ENCODE measurements at places on chromosomes 6 and 20.

DNA sequence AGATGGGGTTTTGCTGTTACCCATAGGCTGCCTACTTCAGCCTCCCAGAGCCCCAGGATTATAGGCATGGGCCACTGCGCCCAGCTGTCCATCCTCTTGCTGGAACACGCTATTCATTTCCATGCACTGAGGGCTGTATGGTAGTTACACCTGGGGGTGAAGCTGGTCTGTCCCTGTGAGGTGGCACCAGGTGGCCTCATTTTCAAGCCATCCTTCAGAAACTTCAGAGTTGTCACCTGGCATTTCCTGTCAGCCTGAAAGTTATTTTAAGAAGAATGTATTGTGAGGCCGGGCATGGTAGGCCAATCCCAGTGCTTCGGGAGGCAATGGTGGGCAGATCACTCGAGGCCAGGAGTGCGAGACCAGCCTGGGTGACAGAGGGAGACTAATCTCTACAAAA is 147.6 kb downstream of the DTNBP1 start:
- DNase-seq = no peak

DNA sequence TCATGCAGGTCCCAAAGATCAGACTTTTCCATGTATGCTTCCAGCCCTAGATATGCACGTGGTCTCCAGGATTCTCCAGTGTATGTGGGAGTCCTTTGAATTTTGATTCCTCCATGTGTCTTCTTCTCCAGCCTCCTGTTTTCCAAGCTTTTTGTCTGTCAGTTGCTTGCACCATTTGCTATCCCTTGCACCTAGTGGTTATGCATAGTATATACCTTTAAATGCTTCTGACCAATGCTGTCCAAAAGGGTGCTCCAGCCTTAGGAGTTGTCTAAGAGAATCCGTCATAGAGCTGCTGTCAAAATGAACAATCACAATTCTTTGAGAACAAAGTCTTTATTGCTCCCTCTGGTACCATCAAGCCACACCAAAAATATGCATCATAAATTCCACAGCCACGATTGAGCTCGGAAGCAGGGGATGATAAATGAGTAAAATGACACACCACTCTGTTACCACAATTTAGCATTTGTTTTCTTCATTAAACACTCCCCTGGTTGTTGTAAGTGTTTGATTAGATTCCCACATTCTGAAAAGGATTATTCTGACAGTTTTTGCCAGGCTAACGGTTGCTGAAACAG is 706.2 kb upstream of the GJE1 start:
- no peak for DNase-seq

DNA sequence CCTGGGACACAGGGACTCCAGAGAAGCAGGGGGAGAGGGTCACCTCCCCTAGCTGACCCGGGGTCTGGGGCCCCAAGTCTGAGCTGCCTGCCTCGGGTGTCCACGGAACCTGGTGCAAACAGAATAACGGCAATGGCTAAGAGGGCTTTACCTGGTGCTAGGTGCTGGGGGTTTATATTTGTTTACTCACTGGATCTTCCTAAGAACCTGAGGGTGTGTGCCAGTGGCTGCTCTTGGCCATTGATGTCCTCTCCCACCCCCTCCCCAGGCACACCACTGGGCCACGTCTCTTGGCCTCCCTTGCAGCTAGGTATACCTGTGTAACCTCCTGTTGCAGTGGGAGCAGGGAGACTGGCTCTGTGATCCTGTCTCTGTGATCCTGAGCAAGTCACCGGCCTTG is 157.9 kb upstream of the MLN start:
- no peak for DNase-seq

DNA sequence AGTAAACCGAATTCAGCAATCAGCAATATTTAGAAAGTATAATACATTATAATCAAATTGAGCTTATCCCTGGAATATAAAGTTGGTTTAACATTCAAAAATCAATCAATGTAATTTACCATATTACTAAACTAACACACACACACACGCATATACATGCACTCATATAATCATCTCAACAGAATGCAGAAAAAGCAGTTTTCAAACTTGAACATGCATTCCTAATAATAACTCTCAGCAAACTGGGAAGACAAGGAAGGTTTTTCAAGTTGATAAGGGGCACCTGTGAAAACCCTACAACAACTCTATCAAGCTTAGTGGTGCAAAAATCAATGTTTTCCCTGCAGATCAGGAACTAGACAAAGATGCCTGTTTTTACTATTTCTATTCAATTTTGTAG is 4.7 kb downstream of the SIRPB2 start:
- DNase-seq = no peak

DNA sequence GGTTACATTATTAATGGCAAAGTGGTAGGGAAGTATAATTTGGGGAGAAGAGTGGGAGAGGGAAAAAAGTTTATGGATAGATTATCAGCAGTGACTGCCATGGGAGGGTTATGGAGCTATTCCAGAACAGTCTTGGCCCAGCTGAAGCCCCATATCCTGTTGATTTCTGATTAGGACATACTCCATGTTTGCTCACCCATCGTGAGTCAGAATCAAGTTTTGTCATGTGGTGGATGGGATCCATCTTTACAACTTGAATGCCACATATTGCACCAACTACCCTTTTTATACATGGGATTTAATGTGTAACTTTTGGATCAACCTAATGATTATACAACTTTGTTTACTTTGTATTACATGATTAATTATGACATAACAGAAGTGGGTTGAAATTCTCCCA is 217.0 kb downstream of the HAO1 start:
- no peak for DNase-seq

- DNase-seq = peak; percentile 77
Observed at GRCh38 chr20:63978319-63979228, 868 bp downstream of the SAMD10 start.

- DNase-seq = no peak
Observed at GRCh38 chr6:4262526-4262925, 127.2 kb upstream of the ECI2 start.

DNA sequence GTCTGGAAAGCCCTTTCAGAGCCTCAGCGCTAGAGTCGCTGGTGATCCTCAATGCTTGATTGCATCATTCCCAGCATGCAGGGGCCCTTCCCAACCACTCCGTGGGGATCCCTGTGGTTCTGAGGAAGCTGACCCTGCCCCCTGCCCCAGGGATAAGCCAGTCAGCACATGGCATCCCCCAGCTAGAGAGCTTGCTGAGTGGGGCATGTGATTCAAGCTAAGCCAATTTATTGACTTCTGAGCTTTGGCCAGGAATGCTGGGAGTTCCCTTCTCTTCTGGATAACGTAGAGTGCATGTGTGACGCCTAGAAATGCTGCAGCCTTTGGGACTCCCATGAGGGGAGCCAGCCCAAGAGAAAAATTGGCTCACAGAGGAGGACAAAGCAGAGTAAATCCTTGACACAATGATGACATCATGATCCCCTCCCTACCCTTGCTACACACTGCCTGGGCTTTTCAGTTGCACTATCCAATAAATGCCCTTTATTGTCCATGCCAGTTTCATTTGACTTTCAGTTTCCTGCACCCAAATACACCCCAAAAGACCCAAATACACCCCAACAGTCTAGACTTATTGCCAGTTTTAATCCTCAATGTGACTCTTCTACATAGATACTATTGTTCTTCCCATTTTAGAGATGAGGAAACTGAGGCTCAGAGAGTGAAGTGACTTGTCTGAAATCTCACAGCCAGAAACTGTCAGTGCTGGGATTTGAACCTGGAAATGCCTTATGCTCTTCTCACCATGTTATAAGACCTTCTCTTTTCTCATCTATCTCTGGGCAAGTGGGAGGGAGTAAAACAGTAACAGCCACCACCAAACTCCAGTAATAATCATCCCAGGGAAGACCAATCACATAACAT is 34.3 kb downstream of the KCNB1 start:
- DNase-seq = no peak

DNA sequence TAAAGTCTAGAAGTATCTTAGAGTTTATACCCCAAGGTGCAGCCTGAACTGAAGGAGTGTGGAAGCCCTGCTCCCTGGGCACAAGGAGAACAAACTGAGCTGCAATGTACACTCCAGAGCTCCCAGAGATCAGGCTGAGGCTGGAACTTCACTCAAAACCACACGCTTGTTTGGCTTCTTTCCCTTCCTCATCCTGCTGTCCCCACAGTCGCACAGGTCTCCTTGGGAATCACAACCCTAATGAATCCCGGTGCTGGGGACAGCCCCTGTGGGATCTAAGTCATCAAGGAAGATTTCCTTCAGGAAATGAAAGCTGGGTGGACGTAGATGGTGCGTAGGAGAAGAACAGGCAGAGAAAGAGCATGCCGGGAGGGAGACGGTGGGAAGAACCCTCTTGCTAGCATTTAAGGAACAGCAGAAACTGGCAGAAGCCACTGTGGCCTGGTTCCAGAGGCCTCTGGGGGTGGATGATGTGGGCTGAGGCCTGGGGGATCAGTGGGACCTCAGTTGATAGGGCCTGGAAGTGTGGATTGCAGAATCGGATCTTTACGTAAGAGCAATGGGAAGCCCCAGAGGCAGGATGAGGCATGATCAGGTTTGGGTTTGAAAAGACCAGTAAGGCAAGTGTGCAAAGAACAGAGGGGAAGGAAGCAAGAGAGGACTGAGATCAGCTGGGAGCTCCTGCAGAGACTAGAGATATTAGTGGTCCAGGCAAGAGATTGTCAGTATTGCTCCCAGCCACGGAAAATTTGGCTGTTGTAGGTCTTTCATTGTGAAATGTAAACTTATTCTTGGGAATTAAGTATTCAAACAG is 21.4 kb downstream of the CYP24A1 start:
- no peak for DNase-seq

- no peak for DNase-seq
Observed at GRCh38 chr6:106745824-106746582, 116.6 kb downstream of the QRSL1 start.

DNA sequence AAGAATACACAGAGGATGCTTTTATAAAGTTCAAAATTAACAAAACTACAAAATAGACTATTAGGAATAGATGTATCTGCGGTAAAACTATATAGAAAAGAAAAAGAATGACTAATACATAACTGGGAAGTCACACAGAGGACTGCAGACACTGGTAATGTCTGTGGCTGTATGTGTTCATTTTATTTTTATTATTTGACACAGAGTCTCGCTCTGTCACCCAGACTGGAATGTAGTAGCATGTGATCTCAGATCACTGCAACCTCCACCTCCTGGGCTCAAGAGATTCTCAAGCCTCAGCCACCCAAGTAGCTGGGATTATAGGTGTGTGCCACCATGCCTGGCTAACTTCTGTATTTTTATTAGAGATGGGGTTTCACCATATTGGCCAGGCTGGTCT is 38.9 kb downstream of the ESF1 start:
- DNase-seq = no peak

DNA sequence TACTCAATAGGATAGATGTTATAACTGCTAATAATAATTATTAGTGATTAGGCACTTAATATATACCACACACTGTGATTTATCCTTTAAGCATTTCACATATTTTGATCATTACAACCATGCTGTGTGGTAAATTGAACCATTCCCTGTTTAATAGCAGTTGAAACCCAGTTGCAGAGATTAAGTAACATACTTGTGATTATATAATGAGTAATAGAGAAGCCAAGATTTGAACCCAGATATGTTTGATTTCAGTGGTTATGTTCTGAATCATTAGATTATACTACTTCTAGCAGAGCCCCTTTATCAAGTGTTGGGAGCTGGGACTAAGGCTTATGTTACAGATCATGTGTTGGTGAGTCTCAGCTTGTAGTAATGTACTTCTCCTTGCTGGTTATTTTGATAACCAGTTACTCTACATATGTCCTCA is 44.1 kb downstream of the STK4 start:
- no peak for DNase-seq

DNA sequence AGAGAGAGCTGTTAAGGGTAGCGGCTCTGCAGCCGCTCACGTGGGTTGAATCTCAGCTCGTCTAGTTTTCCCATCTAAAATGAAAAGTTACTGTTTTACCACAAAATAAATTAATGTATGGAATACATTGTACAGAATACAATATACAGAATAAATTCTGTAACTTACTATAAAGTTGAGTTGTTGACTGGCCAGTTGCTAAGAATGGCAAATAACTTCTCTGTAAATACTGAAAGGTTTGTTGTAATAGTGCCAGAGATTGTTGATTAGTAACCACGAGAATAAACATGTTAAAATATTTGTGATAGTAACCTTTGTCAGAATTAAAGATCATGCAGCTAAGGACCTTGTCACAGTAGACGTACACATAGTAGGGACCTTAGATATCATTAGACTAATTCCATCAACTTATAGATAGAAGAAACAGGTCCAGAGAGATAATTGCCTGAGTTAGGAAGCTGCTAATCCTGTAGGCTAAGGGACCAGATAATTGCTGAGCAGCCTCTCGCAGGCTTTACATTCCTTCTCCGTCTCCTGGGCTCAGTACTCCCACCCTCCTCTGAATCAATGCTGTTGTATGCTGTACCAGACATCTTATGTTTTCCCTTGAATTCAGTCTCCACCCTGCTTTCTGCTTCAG is 544 bp upstream of the NRM start:
- no peak for DNase-seq

DNA sequence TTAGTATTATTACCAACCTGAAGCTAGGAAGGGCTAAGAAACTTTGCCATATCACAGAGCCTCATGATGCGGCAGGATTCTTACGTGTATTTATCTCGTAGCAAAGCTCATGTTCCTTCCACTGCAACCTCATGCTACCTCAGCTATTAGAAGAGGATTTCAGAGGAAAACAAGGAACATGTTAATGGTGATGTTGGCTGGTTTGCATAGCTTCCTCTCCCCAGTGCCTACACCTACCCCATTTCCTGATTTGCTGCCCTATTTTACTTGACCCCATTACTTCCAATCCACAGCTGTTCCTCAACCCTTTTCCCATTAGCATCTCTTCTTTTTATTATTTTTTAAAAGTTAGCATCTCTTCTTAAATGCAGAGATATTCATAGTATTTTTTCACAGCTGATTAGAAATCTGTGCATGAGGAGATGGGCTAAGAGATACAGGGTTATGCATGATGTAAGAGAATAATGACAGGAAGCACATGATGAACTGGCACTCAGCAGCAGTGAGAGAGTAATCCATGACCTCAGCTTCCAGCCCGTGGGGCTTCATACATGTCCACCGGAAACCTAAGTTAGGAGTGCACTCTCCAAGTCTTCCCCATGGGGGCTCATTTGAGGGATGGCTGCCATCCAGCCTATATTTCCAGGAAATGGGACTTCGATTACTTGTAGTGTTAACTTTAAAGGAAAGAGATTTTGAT is 106.1 kb upstream of the ASF1A start:
- no peak for DNase-seq

- no peak for DNase-seq
Observed at GRCh38 chr6:30311671-30312070, 15.1 kb upstream of the TRIM39 start.

DNA sequence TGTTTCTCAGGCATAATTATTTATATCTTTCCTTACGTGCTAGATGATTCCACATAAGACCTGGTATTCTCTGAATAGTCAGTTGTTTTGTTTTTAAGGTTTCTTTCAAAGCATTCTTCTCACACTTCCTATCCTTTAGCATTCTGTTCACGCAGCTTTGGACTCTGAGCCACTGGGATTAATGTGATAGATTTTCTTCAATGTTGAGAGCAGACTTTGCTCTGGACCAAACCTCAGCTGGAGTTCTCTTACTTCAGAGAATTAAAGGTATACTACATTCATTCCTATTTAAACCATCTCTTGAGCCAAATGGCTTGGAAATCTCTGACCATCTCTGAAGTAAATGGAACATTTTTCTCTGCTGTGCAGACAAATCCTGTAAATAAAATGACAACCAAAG is 70.7 kb upstream of the TRAF3IP2 start:
- no peak for DNase-seq
